Mammary epithelial cell (primary cell): ENCODE measurements at places on chromosomes 5 and 9.
A peak's percentile ranks its signal among the peaks of the same experiment; 100 is the strongest.

DNA sequence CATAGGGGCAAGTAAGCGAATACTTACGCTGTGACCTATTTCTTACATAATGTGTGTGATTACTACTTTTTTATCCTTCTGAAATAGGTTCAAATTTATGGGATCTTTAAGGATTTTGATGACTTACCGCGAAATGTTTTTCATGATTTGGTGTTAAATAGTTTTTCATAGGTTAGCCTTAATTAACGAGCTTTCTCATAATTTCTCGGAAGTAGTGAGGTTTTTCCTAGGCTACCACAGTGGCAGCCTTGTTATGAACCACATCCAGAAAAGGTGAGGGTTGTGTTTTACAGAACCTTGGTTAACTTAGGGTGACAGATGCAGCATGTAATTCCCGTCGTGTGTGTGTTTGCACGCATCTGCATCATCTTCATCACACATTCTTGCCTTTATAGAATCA, 1.3 kb downstream of the SH3GL2 start:
- no peak for DNase-seq

GRCh38 chr5:111937094-111937493, 180.1 kb upstream of the NREP start:
- no peak for DNase-seq

DNA sequence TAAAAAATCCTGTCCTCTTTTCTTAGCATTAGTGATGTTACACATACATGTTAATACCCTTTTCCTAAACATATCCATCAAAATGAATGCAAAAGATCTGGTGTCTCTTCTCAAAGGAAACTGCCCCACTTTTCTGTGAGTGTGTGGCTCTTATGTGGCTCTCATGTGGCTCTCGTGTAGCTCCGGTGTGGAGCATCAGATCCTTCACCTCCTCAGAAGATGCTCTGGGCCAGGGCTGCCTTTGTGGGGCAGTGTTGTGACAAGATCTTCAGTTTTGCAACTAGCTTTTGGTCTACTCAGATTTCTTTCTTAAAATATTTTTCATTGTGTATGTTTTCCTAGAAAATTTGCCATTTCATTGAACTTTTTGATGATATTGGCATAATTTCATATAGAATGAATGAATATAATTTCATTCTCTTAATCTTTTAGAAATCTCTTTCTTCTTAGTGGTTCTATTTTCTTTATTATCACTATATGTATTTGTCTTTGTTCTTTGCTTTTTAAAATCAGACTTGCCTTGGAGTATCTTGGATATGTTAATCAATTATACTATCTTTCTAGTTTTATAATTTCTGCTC, 19.4 kb downstream of the GARNL3 start:
- peak; percentile 15 for DNase-seq

DNA sequence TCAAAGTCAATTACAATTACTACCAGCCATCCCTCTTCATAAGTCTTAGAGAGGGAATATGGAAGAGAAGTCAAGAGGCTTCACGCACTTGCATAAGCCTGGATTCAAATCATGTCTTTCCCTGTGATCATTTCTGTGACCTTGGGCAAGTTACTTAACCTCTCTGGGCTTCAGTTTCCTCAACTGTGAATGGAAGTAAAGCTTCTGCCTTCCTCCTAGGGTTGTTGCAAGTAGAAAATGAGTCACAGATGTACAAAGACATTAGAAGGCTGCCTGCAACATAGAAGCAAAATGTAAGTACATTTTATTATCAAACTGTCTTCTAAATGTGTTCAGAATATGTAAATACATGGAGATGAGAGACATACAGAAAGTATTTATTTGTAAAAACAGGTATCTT, 42.3 kb upstream of the SEMA6A start:
- DNase-seq = no peak

GRCh38 chr5:39376293-39376714, 12.0 kb upstream of the C9 start:
- peak; percentile 52 for DNase-seq

- DNase-seq = no peak
These were observed 383.7 kb downstream of the CAAP1 start for GRCh38 chr9:26508897-26509296.

GRCh38 chr5:173434270-173434669, 106.1 kb upstream of the STC2 start:
- DNase-seq = no peak

- DNase-seq = no peak
These were observed 2.6 kb downstream of the HDAC3 start for GRCh38 chr5:141633871-141634561.

GRCh38 chr5:117590944-117591343, 1016.3 kb upstream of the SEMA6A start:
- no peak for DNase-seq

DNA sequence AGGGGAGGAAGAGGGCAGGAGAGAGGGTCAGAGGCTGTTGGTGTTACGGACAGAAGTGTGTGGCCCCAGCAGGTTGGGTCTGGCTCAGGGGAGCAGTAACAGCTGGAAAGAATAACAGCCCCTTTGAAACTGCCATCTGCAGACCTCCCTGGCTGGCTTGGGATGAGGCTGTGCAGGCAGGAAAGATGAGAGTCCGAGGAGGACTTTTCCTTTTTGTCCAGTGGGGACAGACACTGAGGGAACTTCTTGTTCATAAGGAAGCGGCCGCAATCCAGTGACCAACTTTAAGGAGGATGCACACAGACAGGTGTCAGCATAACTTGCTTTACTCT, 14.8 kb upstream of the PLEKHG4B start:
- no peak for DNase-seq

DNA sequence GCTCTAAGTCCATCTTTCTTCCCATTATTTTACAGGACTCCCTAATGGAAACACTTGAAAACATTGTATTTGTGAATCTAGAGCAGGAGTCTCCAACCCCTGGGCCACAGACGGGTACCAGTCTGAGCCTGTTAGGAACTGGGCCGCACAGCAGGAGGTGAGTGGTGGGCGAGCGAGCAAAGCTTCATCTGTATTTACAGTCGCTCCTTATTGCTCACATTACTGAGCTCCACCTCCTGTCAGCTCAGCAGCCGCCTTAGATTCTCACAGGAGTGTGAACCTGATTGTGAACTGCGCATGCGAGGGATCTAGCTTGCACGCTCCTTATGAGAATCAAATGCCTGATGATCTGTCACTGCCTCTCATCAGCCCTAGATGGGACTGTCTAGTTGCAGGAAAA, 111.0 kb downstream of the MED27 start:
- no peak for DNase-seq

DNA sequence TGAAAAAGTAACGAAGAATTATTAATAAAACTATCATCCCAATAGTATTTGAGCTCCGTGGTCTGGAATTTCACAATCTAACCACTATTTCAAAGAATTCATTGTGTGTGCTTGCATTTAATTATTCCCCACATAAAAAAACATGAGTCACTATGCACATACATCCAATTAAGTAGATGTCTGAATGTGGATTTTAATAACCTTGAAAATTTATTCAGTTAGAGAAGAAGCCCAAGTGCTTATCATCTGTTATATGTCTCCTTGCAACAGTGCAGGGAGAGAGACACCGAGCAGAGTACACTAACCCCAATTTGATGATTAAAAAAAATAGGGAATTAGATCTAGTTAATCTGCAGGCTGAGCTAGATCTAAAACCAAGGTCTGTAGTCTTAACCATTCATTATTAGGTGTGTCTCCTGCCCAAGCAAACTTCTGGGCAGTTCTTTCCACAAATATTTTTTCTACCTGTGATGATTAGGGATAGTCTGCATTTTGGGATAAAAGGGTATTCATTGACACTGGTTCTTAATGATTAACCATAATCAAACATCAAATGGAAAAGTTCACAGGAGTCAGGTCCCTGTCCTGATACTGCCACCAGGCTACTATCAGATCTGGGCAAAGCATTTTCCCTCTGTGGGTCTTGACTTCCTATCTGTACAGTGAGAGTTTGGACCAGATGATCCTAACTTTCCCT, 164.2 kb downstream of the GRIA1 start:
- DNase-seq = peak; percentile 80

DNA sequence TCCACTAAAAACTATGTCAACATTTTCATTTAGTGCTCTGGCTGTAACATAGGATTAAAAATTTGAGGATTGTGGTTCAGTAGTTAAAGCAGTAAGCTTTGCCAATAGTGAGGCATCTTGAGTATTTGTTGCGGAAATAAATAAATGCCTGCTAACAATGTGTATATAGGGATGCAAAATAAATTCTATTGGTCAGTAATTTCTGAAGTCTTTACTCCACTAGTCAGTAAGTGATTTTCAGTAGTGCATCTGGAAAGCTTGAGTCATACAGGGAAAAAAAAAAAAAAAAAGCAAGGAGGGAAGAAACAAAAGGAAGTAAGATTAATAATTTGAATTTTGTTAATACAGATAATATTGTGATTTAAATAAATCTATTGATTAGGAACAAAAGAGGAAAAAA, 21.0 kb downstream of the NIPBL start:
- DNase-seq = no peak

GRCh38 chr5:27727254-27727653, 688.9 kb upstream of the CDH9 start:
- DNase-seq = no peak

GRCh38 chr5:17061973-17062470, 125.9 kb upstream of the MYO10 start:
- DNase-seq = no peak

DNA sequence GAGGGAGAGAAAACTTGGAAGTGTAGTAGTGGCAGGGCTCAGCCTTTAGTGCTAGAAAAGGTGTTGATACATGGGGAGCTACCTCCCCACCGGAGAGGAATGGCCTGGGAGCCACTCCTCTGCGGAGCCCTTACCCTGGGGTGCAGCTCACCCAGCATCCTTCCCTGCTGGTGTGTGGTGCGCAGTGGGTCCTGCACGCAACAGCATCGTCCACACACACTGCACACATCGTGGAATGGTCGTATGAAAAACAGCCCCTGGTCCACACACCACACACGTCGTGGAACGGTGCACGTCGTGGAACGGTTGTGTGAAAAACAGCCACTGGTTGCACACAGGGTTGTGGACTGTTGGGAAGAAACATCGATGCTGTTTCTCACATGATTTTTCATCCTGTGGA, 16.1 kb upstream of the AHRR start:
- DNase-seq = no peak

- DNase-seq = no peak
These were observed 65.1 kb downstream of the BASP1 start for GRCh38 chr5:17282283-17283120.

GRCh38 chr9:121322037-121322736, 47.9 kb downstream of the STOM start:
- DNase-seq = peak; percentile 96

DNA sequence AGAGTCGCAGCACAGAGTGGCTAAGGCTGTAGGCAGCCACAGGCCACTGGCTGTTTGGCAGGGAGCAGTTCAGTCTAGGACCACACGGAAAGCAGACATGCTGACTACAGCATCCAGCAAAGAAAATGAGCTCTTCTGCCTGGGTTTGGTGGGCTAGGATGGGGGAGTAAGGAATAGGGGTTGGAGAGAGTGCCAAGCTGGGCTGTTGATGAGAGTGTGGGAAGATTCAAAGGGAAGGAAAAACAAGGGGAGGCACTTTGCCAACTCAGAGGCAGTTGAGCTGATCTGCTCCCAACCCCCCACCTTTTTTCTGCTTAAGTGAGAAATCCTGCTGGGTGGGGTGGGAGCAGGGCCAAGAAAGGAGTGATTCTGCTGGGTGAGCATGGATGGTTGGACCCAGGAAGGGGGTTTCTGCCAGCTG, 35.9 kb downstream of the SVEP1 start:
- no peak for DNase-seq

DNA sequence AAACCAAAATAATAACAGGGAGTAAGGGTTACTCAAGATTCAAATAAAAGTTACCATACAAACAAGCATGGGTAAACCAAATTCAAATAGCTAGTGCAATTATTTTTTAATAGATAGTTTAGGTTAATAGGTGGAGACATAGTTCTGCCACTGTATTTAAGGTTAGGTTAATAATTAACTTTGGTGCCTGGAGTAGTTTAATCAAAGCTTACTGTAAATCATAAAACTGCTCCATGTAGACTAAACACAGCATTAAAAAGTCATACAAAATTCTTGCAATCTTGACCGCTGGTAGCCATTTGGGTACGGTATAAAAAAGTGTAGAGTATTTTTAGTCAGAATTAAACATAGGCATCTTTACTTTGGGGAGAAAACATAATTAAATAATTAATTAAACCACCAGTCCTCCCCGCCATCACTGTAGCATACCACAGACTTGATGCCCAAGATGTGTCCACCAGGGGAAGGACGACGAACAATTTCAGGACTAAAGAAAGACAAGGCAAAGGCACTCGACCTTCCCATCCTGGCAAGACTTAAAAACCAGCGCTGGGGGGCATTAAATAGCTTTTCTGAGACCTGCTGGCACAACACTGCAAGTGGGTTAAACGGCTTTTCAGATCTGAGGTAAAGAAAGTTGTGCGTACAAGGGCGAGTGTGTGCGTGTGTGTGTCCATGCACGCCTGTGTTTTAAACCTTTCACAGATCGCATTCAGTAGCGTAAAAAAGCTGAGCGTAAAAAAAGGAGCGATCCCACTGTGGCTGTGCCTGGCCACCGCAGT, 2.9 kb downstream of the SEMA6A start:
- no peak for DNase-seq

DNA sequence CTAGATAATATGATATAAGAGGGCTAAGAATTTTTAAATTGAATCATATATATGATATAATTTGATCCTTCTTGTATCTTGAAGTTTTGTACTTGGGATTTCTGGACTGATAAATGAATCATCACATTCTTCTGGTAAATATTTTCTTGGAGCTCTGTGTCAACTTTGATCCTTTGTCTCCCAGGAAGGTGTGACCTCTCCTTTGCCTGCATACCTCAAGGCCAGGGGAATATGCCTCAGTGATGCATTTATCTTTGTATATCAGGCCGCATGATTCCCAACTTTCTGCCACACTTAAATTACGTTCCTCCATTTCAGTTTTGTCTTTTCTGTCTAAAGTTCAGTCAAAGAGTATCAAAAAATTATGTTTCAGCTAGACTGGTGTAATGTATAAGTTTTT, 101.2 kb downstream of the NLN start:
- no peak for DNase-seq

DNA sequence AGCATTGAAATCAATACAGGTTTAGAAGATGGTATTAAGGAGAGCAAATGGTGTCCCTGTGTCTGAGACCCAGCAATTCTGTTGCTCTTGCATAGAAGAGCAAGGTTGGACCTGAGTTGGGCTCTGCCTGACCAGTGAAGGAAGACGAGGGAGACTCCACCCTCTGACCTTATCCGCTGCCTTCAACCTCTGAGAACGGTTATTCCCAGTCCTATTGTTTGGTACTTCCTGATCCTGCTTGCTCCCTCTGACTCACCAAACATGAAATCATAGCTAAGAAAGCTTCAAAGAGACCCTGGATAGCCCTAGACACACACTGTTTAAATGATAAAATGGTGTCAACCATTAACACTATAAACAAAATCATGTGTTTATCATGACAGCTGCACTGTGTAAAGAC, 218.5 kb downstream of the PLK2 start:
- DNase-seq = no peak
